ENCODE measurements at places on chromosomes 2 and 18.

- DNase-seq: no peak
Measured at GRCh38 chr18:74515620-74516231, 18.6 kb upstream of the CNDP1 start.

DNA sequence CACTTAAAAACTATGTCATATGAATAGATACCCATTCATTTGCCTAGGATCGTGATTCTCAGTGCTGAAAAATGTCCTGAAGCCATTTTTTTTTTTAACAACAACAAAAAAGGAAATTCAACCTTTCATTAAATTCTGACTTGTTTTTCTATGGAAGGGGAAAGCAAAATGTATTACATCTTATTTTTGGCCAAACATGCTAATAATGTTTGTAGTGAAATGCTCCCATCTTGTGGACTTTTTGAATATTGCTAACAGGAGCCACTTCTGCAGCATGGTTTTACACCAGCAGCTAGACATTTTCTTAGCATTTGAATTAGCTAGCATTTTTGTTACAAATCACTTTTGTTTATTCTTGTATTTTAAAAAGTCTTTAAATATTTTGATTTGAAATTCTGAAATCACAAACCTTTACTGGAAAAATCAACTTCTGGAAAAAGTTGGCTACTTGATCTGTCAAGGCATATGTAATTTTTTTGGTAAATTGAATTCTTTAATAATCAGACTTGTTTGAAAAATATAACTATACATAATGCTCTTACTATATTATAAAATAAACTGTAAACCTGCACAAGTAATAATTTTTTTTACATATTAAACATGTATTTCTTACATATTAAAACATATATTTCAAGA, 75.8 kb downstream of the KIDINS220 start:
- no peak for DNase-seq

GRCh38 chr18:13306583-13306982, 88.0 kb downstream of the LDLRAD4 start:
- no peak for DNase-seq

- DNase-seq: peak; percentile 79
Measured at GRCh38 chr18:55588111-55588869, at the start of gene TCF4. Gene TCF4, minus strand, starts transcription at chr18:55588192. Its CDS starts 1,076 bp downstream, at chr18:55587116.

- DNase-seq: peak; percentile 58
Measured at GRCh38 chr2:152525277-152525838, 190.4 kb downstream of the FMNL2 start.

DNA sequence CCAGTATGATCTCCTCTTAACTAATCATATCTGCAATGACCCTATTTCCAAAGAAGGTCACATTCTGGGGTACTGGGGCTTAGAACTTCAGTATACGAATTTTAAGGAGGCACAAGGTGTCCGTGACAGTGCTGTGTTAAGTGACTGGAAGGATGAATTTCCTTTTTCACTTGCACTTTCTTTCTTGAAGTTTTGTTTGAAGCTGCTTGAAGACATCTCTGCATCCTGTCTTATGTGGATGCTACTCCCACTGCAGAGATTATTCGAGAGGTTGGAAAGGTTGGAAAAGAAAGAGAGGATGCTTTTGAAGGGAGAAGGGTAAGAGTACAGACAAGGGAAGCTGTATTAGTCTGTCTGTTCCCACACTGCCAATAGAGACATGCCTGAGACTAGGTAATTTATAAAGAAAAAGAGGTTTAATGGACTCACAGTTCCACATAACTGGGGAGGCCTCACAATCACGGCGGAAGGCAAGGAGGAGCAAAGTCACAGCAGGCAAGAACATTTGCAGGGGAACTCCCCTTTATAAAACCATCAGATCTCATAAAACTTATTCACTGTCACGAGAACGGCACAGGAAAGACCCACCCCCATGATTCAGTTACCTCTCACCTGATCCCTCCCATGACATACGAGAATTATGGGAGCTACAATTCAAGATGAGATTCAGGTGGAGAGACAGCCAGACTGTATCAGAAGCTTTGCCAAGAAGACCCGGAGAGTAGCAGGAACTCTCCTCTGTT, 3.6 kb upstream of the RNF144A start:
- no peak for DNase-seq

DNA sequence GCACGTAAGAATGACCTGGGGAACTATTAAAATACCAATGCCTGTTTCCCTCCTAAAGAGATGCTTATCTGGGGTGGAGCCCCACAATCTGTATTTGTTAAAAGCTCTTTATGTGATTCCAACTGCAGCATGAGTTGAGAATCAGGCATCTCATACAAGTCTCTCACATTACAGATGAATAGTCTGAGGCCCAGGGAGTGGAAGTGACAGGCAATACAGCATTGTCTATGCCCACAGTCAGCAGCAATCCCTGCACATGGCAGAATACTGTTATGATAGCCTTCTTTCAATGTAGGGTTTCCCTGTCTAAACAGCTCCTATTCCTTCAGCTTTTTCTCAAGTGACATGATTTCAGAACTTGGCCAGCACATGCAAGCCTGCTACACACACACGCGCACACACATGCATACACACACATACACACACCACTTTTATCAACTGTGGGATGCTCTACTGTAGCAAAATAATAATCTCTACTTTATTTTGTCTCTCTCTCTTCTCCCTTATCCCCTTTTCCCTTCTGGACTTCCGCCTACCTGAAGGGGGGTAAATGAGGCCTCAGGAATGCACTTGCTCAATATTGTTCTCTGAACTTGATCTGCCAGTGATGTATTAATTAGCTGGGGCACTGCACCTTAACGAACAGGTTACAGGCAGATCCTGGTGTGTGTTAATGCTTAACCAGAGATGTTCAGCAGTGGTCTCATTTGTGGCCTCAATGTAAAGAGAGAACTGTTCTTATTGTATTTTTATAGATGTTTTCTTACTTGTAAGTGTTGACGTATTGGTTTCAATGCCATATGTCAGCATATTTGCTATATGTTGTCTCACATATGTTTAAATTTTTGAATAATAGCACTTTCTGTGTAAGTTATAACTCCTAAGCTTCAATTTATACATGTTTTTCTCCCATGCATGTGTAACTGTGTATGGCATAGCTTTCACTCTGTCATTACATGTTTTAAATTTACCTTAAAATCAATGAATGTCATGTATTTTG, 116.0 kb downstream of the SETBP1 start:
- DNase-seq: no peak

Data from hippocampal formation (tissue), 2 donors.